ENCODE measurements at places on chromosomes 6 and 20.

GRCh38 chr6:105692613-105693215 lies 289.8 kb upstream of the PREP start:
- no peak for DNase-seq

- no peak for DNase-seq
Measured at GRCh38 chr20:21862259-21862946, 156.9 kb downstream of the PAX1 start.

- DNase-seq = peak; percentile 30
Measured at GRCh38 chr6:150301846-150302519, 66.8 kb upstream of the IYD start.

- DNase-seq = no peak
Measured at GRCh38 chr6:126176282-126176681, 163.6 kb upstream of the CENPW start.

- DNase-seq = peak; percentile 56
Measured at GRCh38 chr20:58342104-58342945, 32.8 kb downstream of the RAB22A start.

- DNase-seq = peak; percentile 0
Measured at GRCh38 chr6:22766979-22767378, 197.6 kb downstream of the HDGFL1 start.

GRCh38 chr20:43913291-43914025 lies 1.2 kb upstream of the TOX2 start:
- DNase-seq = no peak

- DNase-seq = no peak
Measured at GRCh38 chr20:7452890-7453289, 487.4 kb downstream of the HAO1 start.

GRCh38 chr6:111031151-111031550 lies 49.3 kb downstream of the RPF2 start:
- no peak for DNase-seq

DNA sequence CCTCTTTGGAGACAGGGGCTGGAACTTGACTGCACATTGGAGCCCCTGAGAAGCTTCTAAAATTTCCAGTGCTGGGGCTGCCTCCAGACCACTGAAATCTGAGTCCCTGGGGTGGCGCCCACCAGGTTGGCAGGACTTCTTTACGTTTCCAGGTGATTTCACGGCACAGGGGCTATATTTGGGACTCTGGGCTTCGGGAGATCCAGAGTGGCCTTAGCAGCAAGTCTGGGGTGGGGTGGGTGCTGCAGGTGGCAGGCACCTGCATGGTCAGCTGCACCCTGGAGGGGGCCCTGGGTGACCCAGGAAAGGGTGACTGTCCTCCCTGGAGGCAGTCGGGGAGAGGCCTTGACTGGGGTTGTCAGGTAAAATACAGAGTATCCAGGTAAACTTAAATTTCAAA lies 135.5 kb upstream of the PHACTR3 start:
- no peak for DNase-seq

GRCh38 chr6:125149256-125150144 lies 4.1 kb upstream of the TPD52L1 start:
- DNase-seq = no peak

GRCh38 chr6:98452685-98453084 lies 381.7 kb upstream of the POU3F2 start:
- DNase-seq = no peak

- no peak for DNase-seq
Measured at GRCh38 chr20:62025832-62026563, 39.7 kb downstream of the TAF4 start.

DNA sequence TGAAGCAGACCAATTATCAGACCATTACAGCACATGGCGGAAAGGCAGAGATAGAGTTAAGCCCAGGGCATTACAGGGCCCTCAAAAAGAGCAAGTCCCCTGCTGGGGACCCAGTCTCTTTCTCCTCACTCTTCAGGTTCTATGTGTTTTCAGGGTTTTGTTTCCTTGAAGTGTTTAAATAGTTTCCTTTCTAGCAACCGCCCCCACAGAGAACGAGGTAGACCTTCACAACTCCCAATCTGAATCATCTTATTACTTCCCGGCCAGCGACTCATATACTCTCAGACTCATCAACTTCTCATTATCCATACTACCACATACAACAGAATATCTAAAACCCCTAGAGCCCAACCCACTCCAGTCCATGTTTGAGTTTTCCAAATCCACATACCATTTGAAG lies 526.6 kb upstream of the ARID1B start:
- no peak for DNase-seq

- peak; percentile 9 for DNase-seq
Measured at GRCh38 chr6:40419377-40419776, 167.8 kb downstream of the LRFN2 start.

DNA sequence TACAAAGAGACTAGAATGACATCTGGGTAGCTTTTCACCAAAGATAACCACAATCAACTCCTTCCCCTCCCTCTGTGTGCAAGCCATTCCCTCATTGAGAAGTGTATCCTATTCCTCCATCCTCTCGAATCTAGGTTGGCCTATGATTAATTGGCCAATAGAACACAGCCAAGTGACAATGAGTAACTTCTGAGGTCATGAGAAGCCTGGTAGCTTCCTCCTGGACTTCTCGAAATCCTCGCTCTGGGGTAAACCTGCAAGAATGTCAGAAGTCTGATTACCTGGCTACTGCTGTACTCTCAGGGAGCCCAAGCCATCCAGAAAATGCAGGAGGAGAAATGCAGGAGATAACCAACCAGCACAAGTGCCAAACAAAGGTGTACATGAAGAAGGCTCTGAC lies 13.1 kb downstream of the ARHGAP18 start:
- no peak for DNase-seq

- DNase-seq = peak; percentile 70
Measured at GRCh38 chr20:5127204-5127858, 523 bp downstream of the CDS2 start.

DNA sequence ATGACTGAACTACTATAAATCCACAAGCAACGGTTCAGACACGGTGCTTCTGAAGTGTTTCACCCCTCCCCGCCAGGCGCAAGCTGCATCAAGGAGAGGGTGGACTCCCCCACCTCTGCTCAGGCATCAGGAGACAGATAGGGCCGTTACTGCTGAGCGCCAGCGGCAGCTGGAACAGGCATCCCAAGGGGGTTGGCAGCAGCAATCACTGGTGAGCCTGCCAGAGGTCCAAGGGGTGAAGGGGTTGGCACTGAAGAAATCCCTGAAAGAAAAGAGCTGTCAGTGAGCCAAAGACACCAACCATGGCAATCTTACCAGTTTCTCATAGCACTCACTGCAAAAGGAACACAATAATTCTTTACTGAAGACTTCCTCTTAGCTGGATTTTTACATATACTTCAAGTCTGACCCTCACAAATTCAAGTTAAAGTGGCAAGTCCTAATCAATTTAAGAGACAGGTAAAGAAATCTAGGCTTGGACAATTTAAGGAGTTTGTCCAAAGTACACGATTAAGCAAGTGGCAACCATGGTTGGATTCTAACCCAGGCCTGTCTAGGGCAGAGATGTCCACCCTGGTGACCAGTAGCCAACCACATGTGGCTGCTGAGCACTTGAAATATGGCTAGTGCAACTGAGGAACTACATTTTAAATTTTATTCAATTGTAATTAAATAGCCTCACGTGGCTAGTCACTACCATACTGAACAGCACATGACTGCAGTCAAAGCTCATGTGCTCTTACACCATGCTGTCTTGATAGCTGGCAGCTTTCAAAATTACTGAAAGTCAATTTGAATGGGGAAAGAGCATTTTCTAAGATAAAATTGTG lies 21.7 kb upstream of the TBC1D20 start:
- DNase-seq = no peak

- DNase-seq = no peak
Measured at GRCh38 chr6:43189776-43190304, 7.8 kb downstream of the CUL9 start.

- DNase-seq = peak; percentile 2
Measured at GRCh38 chr6:81787313-81788068, 35.0 kb upstream of the TENT5A start.

DNA sequence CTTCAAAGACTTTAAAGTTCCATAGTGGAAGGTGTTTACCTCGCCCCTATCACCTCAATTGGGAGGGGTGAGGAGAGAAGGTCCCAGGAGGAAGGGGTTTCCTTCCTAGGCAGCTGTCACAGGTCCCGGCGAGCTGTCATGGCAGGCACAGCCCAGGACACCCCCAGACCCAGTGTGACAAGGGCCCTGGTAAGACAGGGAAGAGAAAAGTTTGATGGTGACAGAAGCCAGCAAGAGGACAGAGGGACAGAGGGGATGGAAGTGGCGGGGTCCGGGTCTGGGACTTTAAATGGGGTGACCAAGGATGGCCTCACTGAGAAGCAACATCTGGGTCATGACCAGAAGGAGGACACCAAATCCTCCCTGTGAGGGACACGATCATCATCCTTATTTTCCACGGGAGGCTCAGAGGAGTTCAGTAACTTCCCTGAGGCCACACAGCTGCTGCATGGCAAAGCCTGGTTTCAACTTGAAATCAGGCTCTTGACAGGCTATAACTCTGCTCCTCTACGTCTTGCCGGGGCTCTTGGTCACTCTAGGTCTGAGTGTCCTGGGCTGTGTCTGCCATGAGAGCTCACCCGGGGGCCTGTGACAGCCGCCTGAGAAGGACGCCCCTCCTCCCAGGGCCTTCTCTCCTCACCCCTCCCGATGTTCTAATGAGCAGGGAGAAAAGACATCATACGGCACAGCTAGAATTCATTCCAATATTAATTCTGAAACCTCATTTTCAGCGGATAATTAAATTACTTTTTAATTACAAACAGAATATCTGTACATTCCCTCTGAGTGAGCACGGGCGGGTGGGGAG lies 222.2 kb downstream of the PREX1 start:
- no peak for DNase-seq

DNA sequence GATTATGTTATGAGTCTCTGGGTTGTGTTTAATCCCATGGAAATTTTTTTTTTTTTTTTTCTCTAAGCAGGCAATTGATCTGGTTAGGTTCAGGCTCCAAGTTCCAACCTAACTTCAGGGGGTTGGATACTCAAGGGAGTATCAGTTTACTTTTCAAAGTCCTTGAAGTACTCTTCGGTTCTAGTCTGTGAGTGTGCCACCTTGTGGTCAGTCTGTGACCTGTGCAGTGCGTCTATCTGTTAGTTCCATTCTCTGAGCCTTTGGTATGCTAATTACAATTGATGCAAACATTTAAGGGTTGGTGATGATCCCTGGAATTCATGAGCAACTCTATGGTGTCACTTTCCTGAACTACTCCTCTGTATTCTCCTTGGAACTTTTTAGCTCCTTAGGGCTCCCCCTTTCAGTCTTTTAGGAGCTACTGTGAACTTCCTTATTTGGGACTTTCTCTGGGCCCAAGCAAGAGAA lies 342.0 kb downstream of the SOX4 start:
- no peak for DNase-seq

GRCh38 chr6:153334121-153334520 lies 203.0 kb upstream of the RGS17 start:
- DNase-seq = no peak
